Fibroblast of the aortic adventitia (primary cell): ENCODE measurements at places on chromosomes 16 and 17. TPM values are rescaled to one million over a fixed set of nuclear protein-coding genes. Genes with fewer than 3 reads are reported as not detected.

DNA sequence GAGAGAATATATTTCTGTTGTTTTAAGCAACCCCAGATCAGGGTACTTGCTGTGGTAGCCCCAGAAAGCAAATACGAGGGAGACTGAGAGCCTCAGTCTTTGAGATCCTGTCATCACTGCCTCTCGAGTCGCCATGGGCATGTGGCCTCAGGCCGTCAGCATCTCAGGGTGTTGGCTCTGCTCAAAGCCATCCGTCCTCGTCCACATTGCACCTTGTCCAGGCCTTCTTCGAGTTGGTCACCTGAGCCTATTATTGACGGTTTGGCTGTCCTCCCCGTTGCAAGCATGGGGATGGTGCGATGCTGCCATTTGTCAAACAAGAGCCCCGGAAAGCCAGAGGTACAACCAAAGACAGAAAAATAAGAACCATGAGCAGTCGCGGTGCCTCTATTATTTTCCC is 136.9 kb downstream of the IRF8 start:
- no peak for DNase-seq

DNA sequence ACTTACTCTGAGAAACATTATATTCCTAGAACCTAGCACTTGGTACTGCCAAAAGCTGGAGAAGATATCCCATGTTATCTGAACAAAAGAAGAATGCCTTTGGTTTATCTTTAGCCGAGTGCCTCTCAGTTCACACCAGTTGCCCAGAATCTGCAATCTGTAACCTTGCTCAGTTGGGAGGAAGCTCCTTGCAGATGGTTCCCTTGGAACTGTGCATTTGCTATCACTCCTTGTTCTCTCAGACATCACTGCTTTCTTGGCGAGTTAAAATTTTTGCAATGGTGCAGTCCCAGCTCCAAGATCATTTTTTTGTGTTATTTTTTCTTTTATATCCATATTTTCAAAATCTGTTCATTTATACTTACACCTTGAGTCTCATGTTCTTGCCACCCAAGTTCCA is 446.5 kb downstream of the KCNJ2 start:
- DNase-seq: no peak

DNA sequence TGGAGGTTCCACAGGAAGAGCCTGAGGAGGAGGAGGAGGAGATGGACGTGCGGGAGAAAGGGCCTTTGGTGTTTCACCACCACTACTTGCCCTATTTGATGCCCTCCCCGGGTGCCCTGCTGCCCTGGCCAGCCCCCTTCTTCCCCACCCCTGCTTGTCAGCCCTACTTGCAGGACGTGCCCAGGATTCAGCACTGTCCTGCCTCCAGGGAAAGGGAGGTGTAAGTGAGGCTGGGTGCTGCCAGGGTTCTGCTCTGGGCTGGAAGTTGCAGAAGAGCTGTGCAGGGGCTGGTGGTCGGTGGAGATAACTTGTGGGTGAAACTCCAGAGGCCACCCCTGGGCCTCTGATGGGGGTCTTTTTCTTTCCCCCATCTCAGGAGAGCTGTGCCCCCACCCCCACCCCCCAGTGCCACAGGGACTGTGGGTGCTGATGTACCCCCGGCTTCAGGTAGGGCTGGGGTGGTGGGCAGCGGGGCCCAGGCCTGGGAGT is 3.0 kb downstream of the PRR29 start:
- DNase-seq: no peak

DNA sequence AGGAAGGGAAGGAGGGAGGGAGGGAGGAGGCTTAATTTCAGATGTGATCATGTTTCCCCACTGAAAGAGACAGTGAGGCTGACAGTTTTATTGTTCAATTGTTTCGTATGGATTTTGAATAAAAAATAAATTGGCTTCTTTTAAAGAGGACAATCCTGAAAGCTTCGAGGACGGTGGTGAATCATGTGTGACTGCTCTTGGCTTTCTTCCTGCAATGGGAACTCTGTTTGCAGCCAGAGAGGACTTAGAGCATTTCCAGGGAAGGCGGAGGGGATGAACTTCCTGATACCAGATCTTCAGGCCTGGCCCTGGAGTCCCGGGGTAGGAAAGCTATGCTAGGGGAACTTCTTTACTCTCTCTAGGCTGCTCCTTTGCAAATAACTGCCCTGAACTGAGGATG is 72.8 kb upstream of the C16orf82 start:
- DNase-seq: peak; percentile 41

- no peak for DNase-seq
Observed at GRCh38 chr16:64659866-64660265, 462.0 kb downstream of the CDH11 start.

- DNase-seq: peak; percentile 16
Observed at GRCh38 chr16:2048116-2048543, 345 bp downstream of the TSC2 start.

- peak; percentile 15 for DNase-seq
Observed at GRCh38 chr17:43169561-43170139, 1.4 kb upstream of the NBR1 start.

DNA sequence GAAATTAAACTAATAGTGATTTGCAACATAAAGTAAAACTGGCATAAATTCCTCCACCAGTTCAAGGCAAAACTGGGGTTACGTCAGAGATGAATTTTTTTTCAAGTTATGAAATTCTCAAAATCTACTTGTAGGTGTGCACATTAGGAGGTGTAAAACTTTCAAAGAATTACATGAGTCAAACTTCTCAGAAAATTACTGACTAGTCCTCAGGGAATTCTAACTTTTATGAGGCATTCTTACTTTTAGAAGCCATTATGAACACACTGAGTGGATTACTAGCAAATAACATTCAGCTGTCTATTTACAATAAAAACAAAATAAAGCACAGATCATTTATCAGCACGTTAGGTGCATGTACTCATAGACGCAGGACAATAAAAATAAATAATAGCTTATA is 348.7 kb downstream of the CDH11 start:
- DNase-seq: no peak

DNA sequence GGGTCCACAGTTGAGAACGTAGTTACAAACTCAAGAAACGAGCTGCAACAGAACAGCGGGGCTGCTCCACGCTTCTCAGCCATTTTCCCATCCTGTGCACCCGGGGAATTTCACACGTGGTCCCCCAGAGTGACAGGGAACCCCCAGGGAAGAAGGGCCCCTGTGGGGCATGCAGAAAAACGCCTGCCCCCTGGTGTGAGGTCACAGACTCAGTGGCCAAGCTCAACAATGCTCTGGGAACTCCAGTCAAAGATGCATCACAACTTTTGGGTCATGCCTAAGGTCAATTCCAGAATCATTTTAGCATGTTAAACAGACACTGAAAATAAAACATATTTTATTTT is 115.4 kb downstream of the ZNF778 start:
- DNase-seq: no peak

- peak; percentile 39 for DNase-seq
Observed at GRCh38 chr17:34241062-34241461, 14.0 kb upstream of the CCL2 start.

DNA sequence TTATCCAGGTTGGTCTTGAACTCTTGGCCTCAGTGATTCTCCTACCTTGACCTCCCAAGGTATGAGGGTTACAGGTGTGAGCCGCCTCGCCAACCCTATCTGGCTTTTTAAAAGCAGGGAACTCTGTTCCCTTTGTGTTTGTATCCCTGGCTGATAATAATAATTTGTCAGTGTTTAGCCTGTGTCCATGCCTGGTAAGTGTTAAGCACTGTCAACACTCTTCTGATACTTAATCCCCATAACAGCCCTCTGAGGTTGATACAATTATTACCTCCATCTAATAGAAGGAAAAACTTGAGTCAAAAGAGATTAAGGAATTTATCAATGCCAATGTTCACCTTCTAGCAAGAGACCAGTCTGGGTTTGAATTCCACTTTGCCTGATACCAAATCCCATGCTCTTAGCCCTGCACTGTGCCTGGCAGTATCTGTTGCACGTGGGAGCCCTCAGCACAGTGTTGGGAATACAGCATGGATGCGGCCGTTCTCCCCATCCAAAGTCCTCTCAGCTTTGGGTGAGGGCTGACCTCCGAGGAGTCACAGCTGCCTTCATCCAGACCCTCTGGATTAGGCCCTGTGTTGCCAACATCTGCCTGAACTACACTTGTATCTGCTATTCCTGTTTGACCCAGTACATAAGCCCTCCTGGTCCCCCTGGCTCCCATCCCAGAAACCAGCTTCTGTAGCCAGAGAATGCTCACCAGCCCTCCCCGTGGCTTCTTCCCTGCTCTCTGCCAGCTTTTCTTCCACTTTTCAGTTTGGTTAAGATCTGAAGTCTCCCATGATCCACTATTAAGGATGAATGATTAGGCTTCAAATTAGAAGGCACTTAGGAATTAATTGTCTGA is 335.6 kb upstream of the ASIC2 start:
- DNase-seq: no peak

DNA sequence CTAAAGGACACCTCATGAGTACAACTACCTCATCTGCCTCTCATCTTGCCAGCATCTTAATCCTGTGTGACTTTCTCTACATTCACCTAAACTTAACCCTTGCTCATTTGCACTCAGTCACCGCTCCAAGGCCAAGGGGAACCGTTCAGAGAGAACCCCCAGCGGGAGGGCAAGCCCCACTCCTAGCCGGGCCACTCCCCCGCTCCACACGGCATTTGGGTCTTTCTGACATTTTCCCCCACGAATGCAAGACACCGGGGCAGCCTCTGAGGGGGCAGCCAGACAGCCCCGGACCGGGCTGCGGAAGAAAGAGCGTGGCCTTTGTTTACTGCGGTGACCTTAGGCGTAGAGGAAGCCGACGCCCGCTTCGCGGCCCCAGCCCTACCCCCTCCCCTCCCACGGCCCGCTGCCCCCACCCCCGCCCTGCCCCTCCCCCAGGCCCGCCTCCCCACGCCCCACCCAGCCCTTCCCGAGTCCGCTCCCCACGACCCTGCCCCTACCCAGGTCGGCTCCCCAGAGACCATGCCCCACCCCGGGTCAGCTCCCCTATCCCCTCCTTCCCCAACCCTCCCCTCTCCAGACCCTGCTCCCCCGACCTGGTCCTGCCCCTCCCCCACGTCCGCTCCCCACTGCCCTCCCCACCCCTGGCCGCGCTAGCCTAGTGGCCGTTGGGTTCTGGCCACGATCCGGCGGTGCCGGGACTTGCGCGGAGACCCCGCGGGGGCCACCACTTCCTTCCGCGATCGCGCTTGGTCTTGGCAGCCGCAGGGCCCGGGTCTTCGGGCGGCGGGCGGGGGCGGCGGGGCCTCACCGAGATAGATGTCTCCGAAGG is 789 bp downstream of the CSNK1D start:
- no peak for DNase-seq

- DNase-seq: peak; percentile 25
Observed at GRCh38 chr16:86306011-86306644, 204.2 kb upstream of the FOXF1 start.

- DNase-seq: no peak
Observed at GRCh38 chr16:23823475-23824384, 12.1 kb upstream of the PRKCB start.

DNA sequence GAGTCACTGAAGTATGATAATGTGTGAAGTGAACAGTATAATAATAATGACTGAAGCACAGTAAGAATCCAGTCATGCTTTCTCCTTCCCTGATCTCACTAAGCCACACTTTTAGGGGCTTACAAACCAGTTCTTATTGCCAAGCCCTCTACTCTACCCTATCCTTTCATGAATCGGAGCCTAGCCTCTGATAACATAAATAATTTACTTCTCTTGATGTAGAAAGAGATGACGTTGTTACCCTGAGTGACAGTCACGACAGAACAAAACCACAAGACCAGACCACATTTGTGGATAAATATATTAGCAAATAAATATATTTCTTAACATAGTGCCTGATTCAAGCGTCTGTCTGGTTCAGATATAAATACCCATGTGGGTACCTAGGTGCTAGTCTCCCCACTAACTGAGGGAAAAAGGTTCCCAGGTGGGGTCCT is 1.4 kb upstream of the SUPT4H1 start:
- no peak for DNase-seq

GRCh38 chr16:80300456-80300855 is 240.3 kb upstream of the DYNLRB2 start:
- no peak for DNase-seq

- peak; percentile 62 for DNase-seq
Observed at GRCh38 chr16:57889960-57890751, 80.8 kb downstream of the CNGB1 start.

GRCh38 chr16:2825906-2826305 is 4.2 kb upstream of the ZG16B start:
- DNase-seq: no peak

DNA sequence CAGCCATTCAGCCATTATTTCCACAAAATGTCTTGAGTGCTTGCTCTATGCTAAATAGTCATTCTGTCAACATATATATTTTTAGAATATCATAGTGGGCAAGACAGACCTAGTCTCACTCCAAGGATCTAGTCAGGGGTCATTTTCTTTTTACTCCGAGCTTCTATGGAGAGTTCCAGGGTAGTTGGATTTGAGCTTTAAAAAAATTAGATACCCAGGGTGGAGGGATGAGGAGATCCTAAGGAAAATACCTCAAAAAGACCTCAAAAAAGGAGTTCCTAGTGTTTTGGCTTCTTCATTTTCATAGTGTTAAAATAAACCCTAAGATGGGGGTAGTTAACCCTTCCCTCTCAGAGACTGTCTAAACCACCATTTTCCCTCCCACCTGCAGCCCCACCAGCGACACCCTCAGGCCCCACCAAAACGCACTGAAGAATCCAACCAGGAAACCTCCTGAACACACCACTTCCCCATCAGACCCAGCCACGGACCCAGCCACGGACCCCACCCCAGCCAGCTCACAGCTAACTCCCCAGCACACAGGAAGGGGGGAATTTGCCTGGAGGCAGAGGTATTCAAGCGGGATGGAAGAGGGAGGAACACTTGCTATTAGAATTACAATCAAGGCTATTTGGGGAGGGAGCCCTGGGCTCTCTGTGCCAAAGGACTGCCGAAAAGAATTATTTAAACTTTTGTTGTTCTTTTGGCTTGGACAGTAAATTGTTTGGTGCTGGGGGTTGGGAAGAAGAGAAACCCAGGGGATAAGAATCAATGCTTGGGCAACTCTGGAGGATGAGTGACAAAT is 2.2 kb downstream of the ETV4 start:
- DNase-seq: no peak

HID1 gene
- total RNA-seq: 0.33 and 0.90 TPM in 2 replicates

COG7 gene
- total RNA-seq: 10.2 and 18.9 TPM in 2 replicates

DNAAF8 gene
- total RNA-seq: 1.4 TPM in 1 of 2 replicates, not detected in the other

CAMTA2 gene
- 12.1 and 21.1 TPM in 2 replicates for total RNA-seq

TOM1L1 gene
- 3.8 and 5.8 TPM in 2 replicates for total RNA-seq

SLC12A3 gene
- total RNA-seq: not detected in 2 replicates

C17orf107 gene
- total RNA-seq: 3.8 and 4.5 TPM in 2 replicates

KRTAP9-4 gene
- total RNA-seq: not detected in 2 replicates

KRT20 gene
- not detected in 2 replicates for total RNA-seq

CHTF8 gene
- total RNA-seq: 20.0 and 90.6 TPM in 2 replicates
